ENCODE measurements at places on chromosomes 11 and 22.

DNA sequence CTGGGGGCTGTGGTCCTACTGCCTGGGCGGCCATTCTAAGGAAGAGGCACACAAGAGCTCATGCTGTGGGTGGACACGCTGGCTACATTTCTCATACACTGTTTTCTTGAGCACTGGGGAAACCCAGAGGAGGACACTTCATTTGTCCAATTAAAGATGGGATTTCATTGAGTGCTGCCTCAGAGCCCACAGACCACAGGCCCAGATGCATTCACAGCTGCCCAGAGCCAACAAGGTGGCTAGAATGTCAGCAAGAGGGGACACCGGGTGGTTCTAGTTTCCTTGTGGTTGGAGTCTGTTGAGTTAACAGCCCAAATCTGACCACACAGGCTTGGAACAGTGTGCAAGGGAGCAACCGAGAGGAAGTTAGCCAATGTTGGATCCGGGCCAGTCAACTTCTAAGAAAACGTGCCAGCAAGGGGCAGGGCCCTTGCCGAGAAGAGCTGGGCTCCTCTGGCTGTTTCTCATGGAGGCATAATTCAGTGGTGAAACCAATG, 35.0 kb upstream of the SORL1 start:
- peak; percentile 92 for DNase-seq

GRCh38 chr11:44658506-44658850, 68.3 kb upstream of the TSPAN18 start:
- no peak for DNase-seq

- DNase-seq, result no peak
Measured at GRCh38 chr11:114052160-114052559, 7.4 kb upstream of the ZBTB16 start.

DNA sequence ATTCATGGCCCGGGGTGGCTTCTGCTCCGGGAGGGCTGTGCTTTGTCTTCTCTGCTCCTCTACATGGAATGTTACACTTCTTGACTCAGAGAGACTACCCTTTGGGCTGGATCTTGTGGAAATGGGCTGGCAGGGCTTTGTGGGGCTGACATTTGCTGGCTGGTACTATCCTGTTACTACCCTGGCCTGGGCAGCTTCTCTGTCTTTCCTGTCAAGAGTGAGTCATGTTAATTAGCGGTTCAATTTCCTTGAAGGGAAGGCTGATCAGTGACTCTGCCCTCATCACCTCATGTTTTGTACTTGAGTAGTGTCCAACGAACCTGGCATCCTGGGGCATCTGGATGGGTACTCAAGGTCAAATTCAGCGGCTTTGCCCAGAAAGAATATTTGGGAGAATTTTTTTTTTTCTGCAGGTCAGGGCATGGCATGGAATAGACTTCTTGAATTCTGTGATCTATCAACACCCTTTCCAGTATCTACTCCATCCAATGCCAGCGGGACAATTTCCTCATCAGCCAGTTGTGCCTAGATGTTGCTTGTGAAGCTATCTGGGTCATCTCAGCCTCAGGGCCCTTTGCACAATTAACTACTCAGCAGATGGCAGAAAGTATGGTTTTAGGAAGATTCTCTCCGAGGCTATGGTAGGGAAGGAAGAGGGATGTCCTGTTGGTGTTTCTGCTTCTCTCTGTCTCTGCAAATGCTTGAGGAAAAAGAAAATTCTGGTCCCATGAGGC, 140.5 kb upstream of the PLET1 start:
- DNase-seq, result no peak

DNA sequence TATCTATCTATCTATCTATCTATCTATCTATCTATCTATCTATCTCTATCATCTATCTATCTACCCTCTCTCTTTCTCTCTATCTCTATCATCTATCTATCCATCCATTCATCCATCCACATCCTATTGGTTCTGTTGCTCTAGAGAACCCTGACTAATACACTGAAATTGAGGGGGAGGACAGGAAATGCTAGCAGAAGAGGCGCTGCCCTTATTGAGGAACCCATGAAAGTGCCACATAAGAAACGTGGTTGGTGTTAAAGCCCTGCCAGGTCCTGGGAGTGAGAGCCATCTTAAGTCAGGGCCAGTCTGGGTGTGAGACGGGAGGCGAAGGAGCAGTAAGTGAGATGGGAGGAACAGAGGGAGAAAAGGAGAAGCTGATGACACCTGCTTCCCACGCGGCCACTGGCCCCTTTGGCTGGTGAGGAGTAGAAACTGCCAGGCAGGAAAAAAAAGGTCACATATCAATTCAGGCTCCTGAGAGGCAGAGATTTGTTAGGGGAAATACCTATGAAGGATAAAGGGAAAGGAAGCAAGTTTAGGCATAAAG, 87.9 kb upstream of the PLET1 start:
- DNase-seq, result no peak

GRCh38 chr11:79304599-79305212, 136.1 kb downstream of the TENM4 start:
- no peak for DNase-seq

DNA sequence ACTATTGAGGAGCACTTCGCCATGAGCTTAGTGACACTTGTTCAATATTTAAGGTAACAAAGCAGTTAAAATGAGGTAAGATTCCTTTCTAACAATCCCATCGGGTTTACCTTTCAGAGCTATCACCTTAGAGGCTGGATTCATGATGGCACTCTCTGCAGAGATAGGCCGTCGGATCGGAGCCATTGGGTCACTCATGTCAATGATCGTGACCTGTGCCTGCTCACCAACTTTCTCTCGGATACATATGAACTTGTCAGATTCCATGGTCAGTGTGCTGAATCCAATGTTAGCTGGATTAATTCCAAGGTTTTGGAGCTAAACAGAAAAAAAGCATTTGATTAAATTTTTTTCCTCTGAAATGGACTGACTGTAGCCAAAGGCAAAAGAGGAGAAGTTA, 16.0 kb downstream of the CLTCL1 start:
- no peak for DNase-seq

DNA sequence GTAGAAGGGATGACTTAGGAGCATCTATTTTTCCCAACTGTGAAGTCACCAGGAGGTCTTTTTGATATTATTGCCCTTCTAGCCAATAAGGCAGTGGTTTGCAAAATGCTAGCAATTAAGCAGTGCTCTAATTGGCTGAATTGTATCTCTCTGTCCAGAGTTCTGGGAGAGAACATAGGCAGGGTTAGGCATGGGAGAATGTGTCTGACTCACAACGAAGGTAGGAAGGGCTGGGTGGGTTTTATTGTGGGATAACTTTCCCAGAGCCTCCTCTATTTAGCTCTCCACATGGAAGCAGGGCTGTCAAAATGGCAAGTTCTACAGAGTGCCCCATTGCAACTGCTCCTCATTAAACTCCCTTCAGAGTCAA, 415.9 kb upstream of the CADM1 start:
- no peak for DNase-seq

DNA sequence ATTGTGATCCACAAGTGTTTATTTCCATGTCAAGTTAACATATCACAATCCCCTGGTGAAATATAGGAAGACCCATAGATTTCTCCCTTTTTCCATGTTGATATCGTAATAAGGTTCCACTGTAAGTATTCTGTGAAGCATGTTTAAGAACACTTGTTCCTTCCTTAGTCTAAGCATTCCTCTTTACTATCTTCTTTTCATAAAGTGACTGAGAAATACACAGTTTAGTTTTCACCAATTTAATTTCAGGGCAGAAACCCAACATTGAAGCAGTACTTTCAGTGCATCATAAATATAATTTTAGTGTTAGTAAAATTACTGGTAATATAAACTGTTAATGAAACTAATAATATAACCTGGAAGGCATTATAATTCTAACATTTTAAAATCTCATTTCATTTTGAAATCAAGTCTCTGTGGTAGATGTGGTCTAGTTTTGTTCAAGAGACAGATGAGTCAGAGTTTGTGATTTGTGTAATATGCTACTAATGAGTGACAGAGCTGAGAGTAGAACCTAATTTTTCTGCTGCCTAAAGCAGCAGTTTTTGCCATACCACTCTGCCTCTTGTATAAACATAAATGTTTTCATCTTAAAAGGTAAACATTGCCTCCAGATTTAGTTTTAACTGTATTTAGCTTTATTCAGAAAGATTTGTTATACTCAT, 79.4 kb downstream of the ATM start:
- DNase-seq, result no peak

- DNase-seq, result peak; percentile 84
Measured at GRCh38 chr11:118790357-118791110, 430 bp downstream of the DDX6 start.

DNA sequence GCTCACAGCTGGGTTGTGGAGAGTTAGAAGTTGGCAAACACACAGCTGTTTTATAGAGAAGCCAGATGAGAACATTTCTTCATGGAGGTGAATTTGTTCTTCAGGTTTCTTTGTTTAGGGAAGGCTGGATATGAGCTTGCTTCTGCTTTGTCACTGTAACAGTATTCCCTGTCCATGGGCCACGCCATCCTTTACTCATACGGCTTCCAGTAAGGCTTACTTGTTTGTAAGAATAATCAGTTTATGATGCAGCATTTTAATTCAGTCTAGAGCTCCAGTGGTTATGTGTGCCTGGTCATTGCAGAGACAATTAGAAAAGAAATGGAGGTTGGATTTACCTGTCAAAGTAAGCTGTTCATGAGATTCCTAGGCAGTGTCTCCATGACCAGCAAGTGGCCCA, 131.8 kb downstream of the TRIM44 start:
- DNase-seq, result no peak

- DNase-seq, result peak; percentile 12
Measured at GRCh38 chr11:15918212-15918611, 438.1 kb downstream of the SOX6 start.

DNA sequence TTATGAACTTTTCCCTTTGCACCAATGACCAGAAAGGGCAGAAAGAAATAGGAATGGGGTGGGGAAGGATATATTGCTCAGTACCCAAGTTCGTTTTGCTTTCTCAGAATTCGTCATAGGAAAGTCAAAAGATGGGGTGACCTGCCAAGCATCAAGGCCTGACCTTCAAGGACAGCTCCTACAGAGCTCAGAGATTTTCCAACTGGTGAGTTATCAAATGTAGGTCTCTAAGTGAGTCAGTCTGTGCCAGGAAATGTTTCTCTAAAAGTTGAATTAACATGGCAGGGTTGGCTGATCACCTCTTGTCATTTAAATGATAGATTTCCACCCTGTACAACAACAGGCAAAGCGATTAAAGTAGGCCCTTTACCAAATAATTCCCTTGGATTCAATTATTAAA, 307.2 kb downstream of the CADM1 start:
- no peak for DNase-seq

DNA sequence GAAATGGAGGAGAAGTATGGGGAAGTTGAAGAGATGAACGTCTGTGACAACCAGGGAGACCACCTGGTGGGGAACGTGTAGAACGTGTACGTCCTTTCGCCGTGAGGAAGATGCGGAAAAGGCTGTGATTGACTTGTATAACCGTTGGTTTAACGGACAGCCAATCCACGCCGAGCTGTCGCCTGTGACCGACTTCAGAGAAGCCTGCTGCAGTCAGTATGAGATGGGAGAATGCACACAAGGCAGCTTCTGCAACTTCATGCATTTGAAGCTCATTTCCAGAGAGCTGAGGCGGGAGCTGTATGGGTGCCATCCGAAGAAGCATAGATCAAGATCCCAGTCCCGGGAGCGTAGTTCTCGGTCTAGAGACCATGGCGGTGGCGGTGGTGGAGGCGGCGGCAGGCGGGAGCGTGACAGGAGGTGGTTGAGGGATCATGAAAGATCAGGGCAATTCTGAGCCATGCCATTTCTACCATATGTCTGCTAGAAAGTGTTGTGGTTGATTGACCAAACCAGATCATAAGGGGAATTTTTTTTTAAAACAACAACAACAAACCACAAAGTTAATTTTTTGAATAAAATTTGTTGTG, 36.8 kb upstream of the PHOX2A start:
- DNase-seq, result no peak

DNA sequence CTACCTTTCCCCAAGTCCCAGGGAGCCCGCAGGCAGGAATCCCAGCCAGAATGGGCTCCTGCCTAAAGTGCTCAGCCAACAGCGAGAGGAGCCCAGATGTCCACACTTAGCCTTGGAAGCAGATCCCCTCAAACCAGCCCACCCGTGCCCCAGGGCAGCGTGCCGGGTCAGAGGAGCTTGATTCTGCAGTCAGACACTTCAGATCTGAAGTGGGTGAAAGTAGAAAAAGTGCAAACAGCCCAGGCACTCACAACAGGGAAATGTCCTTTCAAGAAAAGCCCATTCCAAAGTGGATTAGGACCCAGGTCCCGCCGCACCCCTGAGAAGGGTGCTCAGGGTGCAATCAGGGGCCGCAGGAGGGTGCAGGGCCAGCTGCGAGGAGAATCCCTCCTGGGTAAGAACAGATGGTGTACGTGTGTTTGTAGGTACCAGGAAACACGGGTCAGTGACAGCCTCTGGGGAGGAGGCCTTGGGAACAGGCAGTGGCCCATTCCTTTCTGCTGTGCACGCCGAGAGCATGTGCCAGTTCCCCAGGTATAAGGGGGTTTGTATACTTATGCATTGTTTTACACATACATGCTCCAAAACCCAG, 17.7 kb downstream of the ELFN2 start:
- no peak for DNase-seq

- DNase-seq, result no peak
Measured at GRCh38 chr11:82270870-82271269, 462.8 kb downstream of the FAM181B start.

DNA sequence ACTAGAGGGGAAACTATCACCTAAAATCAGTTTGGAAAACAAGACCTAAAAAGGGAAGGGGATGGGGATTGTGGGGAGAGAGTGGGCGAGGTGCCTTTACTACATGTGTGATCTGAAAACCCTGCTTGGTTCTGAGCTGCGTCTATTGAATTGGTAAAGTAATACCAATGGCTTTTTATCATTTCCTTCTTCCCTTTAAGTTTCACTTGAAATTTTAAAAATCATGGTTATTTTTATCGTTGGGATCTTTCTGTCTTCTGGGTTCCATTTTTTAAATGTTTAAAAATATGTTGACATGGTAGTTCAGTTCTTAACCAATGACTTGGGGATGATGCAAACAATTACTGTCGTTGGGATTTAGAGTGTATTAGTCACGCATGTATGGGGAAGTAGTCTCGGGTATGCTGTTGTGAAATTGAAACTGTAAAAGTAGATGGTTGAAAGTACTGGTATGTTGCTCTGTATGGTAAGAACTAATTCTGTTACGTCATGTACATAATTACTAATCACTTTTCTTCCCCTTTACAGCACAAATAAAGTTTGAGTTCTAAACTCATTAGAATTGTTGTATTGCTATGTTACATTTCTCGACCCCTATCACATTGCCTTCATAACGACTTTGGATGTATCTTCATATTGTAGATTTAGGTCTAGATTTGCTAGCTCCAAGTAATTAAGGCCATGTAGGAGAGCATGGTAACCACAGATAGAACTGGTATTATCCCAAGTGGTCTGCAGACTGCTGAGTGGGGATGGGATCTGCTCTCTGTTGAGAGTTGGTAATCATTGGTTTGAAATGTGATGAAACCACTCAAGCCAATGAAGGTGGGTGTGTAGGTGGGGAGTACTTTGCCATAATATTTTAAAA, 3.6 kb downstream of the NEAT1 start:
- no peak for DNase-seq

DNA sequence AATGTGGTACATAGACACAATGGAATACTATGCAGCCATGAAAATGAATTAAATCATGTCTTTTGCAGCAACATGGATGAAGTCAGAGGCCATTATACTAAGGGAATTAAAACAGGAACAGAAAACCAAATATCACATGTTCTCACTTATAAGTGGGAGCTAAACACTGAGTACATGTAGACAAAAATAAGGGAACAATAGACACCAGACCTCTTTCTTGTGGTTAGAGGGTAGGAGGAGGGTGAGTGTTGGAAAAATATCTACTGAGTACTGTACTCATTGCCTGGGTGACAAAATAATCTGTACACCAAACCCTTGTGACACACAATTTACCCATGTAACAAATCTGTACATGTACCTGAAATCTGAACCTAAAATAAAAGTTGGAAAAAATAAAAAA, 59.1 kb upstream of the ANO5 start:
- DNase-seq, result no peak
